ENCODE measurements at places on chromosomes 1 and 21.

DNA sequence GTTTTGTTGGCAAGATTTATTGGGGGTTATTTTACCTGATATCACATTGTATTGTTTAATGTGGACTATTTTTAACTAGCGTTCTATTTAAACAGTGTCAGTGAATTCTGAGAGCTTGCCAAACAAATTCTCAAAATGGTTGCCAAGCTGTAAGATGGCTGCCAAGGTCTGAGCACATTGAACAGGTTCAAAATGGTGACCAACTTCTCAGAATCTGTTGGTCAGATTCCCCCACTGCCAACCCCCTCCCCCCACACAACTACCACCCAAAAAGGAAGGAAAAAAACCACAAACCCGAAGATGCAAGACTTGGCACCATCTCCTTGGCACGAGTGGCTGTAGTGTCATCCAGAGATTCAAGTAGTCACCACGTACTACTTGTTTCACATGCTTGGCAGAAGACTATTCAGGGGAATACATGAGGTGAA lies 159.1 kb downstream of the NFIA start:
- DNase-seq, result no peak

- no peak for DNase-seq
Observed at GRCh38 chr1:19762175-19762779, 37.4 kb downstream of the TMCO4 start.

DNA sequence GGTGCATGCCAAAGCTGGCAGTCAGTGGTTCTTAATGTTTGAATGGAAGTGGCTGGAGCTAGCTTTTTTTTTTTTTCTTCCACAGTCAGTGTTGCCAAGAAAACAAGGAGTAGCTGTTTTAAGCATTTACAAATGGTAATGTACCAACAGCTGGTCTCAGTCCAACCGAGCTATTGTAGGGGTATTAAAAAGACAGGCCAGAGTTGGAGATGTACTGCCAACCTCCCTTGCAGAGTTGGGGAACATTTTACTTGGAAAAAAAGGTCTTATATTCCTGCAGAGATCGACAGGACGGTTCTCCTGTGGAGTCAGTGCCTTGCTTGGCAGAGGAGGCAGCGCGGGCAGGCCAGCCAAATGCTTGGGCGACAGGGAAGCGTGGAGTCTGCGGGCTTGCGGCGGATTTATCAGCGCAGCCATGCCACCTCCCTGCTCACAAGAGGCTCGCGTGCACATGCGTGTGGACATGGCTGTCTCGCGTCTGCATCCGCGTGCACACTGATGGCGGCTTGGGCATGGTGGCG lies 338.1 kb downstream of the RPS6KC1 start:
- DNase-seq, result no peak

DNA sequence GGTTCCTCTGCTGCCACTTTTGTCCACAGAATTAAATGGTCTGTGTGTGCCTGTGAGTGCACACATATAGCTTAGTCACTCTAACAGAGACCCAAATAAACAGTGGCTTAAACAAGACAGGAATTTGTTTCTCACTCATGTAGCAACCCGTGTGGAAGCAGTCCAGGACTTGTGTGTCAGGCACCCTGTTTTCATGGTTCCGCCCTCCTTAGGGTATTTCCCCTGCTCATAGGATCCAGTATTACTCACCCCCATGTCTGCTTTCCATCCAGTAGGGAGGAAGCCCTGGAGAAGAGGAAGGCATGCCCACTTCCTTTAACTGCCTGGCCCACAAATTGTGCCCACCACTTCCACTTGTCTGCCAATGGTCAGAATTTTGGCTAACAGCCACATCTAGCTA lies 41.3 kb upstream of the TACSTD2 start:
- DNase-seq, result no peak

GRCh38 chr1:8424539-8425116 lies 106.7 kb downstream of the SLC45A1 start:
- no peak for DNase-seq

DNA sequence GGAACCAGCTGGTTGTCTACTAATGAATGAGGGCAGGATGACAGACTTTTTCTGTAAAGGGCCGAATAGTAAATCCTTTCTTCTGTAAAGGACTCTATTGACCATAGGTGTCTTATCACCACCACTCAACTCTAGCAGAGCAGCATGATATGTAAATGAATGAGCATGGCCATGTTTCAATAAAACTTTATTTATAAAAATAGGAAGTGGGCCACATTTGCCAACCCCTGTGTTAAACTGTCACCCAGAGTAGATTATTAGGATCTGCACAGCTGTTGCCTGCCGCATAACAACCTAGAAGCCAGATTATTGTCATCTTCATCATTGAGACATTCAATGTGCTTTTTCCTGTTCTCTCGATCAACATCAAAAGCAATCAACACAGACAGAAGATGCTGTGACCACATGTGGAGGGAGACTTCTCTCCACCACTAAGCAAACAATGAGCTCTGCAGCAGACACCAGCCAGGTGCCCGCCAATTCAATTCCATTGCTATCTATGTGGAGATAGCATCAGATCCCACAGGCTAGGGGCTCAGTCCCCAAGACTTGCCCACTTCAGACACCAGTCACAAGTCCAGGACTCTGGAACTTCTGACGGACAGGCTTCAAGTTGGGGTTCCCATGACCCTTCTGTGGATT lies 6.8 kb upstream of the EFHD2 start:
- no peak for DNase-seq

- DNase-seq, result no peak
Observed at GRCh38 chr1:215156232-215156631, 73.7 kb downstream of the KCNK2 start.

GRCh38 chr1:64171797-64172281 lies 31.6 kb upstream of the UBE2U start:
- no peak for DNase-seq

DNA sequence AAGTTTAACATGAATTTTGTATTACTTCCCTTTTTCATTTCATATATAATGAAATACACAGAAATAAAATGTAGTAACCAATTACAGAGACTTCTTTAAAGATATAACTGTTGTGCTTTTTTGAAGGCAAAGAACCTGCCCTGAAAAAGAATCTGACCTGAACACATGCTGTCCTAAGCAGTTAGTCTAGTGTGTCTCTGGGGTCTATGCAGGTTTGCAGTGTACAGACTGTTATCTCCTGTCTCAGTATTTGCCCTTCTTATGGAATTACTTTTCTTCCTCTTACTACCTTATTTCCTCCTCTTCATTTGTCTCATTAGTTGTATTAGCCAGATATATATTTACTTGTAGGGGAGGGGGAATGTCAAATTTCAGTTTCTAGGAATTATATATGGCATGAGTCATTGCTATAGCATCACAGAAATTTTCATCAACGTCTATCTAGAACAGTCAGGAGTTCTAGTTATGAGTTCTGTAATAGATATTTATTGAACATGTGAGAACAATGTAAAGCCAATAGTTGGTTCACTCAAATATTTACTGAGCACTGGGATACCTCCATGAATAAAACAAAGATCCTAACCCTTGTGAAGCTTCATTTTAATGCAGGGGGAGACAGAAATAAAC lies 28.4 kb upstream of the PLEKHO1 start:
- DNase-seq, result no peak

DNA sequence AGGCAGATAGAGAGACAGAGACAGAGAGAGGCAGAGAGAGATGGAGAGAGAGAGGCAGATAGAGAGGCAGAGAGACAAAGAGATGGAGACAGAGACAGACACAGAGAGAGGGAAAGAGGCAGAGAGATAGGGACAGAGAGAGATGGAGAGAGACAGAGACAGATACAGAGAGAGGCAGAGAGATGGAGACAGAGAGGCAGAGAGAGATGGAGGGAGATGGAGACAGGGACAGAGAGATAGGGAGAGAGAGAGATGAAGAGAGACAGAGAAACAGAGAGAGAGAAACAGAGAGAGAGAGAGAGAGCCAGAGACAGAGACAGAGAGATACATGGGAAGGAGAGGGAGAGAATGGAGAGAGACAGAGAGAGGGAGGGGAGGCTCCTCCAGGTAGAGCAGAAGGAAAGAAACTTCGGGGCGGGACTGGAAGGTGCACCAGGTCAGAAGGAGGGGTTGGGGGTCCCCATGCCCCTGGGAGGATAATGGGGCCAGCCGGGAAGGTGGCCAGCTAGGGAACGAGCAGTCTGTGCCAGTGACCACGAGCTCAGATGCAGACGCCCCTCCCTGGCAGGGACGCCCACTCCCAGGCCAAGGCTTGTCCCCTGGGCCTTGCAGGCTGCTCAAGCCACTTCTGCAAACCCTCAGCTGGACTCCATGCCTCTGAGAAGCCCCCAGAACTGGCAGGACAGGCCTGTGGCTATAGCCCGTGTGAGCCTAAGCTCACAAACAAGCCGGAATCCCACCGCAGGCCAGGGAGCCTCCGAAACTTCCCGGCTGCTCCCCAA lies 3.3 kb downstream of the FNDC10 start:
- no peak for DNase-seq

DNA sequence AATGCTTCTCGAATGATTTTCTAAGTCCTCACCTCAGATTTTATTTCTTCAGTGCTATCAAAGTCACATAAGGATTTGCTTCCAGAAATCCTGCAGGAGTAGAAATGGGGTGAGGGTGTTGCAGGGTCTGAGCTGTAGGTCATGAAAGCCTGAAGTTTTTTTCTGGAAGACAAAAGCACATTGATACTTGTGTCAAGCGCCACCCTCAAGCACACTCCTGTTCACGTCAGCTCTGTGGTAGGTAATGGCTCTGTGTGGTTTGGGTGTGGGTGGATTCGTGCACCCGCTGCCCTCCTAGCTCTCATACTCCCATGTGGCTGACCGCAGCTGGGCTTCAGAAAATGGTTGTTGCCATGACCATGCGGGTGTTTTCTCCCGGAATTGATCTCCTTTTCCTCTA lies 39.9 kb downstream of the AKNAD1 start:
- DNase-seq, result no peak

DNA sequence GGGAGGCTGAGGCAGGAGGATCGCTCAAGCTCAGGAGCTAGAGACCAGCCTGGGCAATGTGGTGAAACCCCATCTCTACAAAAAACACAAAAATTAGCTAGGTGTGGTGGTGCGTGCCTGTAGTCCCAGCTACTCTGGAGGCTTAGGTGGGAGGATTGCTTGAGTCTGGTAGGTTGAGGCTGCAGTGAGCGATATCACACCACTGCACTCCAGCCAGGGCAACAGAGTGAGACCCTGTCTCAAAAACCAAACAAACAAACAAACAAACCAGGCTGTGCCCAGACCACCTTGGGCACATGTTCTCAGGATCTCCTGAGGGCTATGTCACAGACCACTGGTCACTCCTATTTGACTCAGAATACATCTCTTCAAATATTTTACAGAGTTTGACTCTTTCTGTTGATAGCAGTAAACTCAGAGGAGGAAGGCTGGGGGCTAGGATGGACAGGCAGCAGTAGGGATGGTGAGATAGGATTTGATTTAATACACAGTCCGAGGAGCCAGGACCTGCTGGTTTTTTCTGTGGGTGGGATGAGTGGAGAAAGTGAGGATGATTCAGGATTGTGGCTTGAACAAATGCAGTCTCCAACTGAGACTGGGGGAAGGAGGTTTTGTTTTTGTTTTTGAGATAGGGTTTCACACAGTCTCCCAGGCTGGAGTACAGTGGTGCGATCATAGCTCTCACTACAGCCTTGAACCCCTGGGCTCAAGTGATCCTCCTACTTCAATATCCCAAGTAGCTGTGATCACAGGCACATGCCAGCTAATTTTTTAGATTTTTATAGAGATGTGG lies 46.5 kb downstream of the OLFML3 start:
- DNase-seq, result no peak

- DNase-seq, result no peak
Observed at GRCh38 chr1:167940264-167940663, 3.4 kb upstream of the MPC2 start.

DNA sequence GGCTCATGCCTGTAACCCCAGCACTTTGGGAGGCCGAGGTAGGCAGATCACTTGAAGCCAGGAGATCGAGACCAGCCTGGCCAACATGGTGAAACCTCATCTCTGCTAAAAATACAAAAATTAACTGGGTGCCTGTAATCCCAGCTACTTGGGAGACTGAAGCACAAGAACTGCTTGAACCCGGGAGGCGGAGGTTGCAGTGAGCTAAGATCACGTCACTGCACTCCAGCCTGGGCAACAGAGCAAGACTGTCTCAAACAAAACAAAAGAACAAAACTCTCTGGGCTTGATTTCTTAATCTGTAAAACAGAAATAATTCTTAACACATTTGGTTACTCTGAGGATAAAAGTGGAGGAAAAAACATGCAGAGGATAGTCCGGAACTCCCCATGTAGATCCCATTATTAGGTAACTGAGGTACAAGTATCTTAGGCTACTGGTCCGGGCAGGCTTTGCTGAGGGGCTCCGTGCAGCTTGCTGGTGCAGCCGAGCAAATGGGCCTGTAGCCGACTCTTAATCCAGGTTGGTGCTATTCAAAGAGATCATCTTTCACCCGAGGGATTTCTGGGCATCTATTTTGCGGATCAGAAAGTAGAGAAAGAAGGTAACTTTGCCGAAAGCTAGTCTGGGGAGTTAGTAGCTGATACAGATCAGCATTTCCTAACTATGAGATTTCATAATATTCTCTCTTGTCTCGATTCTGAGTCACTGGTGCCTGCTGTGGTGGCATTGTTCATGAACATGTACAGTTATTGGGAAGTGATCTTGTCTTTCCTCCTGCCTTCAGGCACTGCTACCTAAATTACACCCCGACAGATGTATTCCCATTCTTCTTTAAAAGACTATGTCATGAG lies 56.8 kb downstream of the NFIA start:
- DNase-seq, result no peak

DNA sequence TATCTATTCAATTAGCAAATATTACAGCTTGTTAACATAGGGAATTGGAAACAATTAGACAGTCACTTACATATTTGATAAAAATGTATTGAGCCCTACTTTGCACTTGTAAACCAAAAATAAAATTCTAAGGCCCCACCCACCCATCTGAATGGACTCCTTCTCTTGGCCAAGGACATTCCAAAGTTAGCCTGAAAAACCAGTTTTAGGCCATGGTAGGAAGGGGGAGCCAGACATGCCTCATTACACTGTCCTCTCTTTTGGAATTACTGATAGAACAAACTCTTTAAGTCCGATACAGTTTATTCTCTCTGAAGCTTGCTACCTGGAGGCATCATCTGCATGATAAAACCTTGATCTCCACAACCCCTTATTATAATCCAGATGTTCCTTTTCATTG lies 28.0 kb upstream of the TSPAN2 start:
- DNase-seq, result no peak

DNA sequence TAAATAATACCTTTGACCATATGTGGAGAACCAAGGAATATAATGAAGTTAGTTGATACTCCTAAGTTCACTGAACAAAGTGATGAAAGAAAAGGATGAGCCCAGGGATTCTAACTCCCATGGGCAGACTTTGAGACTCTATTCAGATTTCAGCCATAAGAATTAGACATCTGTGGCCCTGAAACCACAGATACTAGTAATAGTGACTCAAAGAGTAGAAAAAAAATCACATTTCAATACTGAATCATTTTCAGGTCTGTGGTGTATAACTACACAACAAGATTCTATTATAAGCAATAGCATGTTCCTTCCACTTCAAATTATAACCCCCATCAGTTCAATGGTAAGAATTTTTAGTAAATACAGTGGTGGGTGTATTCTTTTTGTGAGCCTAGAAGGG lies 16.4 kb upstream of the F13B start:
- no peak for DNase-seq
